ENCODE measurements at places on chromosomes 7 and 10. TPM values are rescaled to one million over a fixed set of nuclear protein-coding genes. Genes with fewer than 3 reads are reported as not detected.

SPDYE6 gene
- not detected for total RNA-seq

CREB3L2 gene
- 38.6 TPM for total RNA-seq

SSBP1 gene
- 132 TPM for total RNA-seq

MRLN gene
- total RNA-seq = not detected

OR2A42 gene
- total RNA-seq = under 0.01 TPM

PPP1R9A gene
- 0.51 TPM for total RNA-seq

LRRN3 gene
- total RNA-seq = 3.2 TPM

GRID1 gene
- 0.09 TPM for total RNA-seq

WDR86 gene
- 8.6 TPM for total RNA-seq

FRMPD2 gene
- total RNA-seq = 0.09 TPM

AFAP1L2 gene
- total RNA-seq = 0.05 TPM

NEBL gene
- under 0.01 TPM for total RNA-seq

TRIM50 gene
- total RNA-seq = not detected

EN2 gene
- total RNA-seq = under 0.01 TPM

SEMA3E gene
- total RNA-seq = 0.18 TPM

ELAPOR2 gene
- total RNA-seq = 8.9 TPM

CTNNA3 gene
- total RNA-seq = under 0.01 TPM

RAMP3 gene
- total RNA-seq = not detected

AOAH gene
- not detected for total RNA-seq

CHST15 gene
- total RNA-seq = 0.46 TPM

LIPM gene
- not detected for total RNA-seq

CEP41 gene
- 13.4 TPM for total RNA-seq

IFIT1B gene
- total RNA-seq = not detected

ODAD2 gene
- total RNA-seq = 1.5 TPM

MYL10 gene
- not detected for total RNA-seq

PDZD7 gene
- 1.5 TPM for total RNA-seq

MCM10 gene
- 0.89 TPM for total RNA-seq

DBF4 gene
- 6.8 TPM for total RNA-seq

UNCX gene
- not detected for total RNA-seq

GNG11 gene
- total RNA-seq = 26.1 TPM

SERPINE1 gene
- 2,093 TPM for total RNA-seq

NUTM2E gene
- not detected for total RNA-seq

RBP3 gene
- total RNA-seq = not detected

PTPRZ1 gene
- total RNA-seq = not detected

CYP17A1 gene
- total RNA-seq = not detected

SGCE gene
- 40.4 TPM for total RNA-seq

SPDYE11 gene
- not detected for total RNA-seq

YAE1 gene
- total RNA-seq = 32.1 TPM

CYP3A7 gene
- total RNA-seq = 0.30 TPM

TMEM243 gene
- total RNA-seq = 35.0 TPM

INHBA gene
- 257 TPM for total RNA-seq

FXYD4 gene
- total RNA-seq = not detected

PLEKHA1 gene
- 28.0 TPM for total RNA-seq

KCNMA1 gene
- 107 TPM for total RNA-seq

IL15RA gene
- 1.5 TPM for total RNA-seq

HYAL4 gene
- total RNA-seq = not detected

EPHB6 gene
- 2.6 TPM for total RNA-seq

APBB1IP gene
- not detected for total RNA-seq

PAOX gene
- total RNA-seq = 5.6 TPM

OR2A5 gene
- not detected for total RNA-seq

GTF2IRD1 gene
- 23.2 TPM for total RNA-seq

FAM25G gene
- not detected for total RNA-seq

GPAM gene
- total RNA-seq = 61.5 TPM

RALA gene
- 28.9 TPM for total RNA-seq

POT1 gene
- 33.3 TPM for total RNA-seq

RRP12 gene
- 16.9 TPM for total RNA-seq

TRPV5 gene
- not detected for total RNA-seq
